ENCODE measurements at places on chromosomes 1 and 21. TPM values are rescaled to one million over a fixed set of nuclear protein-coding genes. Genes with fewer than 3 reads are reported as not detected.

DNA sequence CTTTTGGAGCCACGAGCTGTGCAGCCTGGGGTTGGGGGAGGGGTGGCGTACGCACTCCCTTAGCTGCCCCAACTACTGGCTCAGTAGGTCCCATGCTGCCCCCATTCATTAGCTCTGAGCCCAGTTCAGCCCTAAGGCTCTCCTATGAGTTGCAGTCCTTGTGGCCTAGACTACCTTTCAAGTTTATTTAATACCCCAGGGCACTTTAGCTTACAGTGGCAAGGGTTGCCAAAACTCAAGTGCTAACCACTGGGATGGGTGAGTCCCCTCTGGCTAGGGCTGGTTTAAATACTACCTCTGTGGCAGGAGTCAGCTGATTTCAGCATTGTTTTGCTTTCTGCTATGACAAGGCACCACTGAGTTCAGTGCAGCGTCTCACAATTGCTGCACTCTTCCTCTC, 118.2 kb downstream of the ODF2L start:
- no peak for DNase-seq

- DNase-seq, result peak; percentile 93
Measured at GRCh38 chr1:206012086-206012859, 9.1 kb upstream of the RAB7B start.

DNA sequence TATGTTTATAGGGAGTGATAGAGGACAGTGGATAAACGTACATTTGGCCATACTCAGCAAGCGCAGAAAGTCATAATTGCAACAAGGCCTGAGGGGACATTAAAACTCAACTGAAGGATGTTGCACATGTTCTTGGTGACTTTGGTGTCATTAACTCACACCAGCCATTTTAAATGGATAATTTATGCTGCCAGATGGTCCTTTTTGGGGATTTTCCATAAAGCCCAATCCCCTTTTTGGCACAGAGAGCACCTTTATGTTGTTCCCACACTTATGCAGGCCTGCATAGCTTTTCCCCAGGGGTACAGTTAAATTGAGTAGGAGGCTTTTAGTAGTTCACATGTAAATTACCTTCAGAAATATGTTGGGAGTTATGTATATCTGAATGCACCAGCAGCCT, 279.6 kb downstream of the NFIA start:
- no peak for DNase-seq

DNA sequence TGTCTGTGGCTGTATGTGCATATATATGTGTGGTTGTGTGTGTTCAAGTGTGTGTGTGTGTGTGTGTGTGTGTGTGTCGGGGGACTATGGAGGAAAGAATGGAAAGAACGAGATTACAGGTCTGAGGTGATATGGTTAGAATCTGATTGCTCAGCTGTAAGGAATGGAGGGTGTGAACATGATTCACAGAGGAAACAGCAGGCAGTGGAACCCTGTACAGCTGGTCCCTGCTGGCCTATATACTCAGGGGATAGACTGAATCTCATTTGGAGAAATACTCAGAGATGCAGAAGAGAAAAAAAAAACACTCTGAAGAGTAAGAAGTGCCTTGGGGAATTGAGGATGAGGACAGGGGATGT, 180.1 kb upstream of the ESRRG start:
- no peak for DNase-seq

Gene PPIAL4G
- not detected for total RNA-seq

Gene S100A14
- total RNA-seq, result not detected

Gene CSF3R
- total RNA-seq, result not detected

Gene POU3F1
- not detected for total RNA-seq
